ENCODE measurements at places on chromosomes 12 and 14.

DNA sequence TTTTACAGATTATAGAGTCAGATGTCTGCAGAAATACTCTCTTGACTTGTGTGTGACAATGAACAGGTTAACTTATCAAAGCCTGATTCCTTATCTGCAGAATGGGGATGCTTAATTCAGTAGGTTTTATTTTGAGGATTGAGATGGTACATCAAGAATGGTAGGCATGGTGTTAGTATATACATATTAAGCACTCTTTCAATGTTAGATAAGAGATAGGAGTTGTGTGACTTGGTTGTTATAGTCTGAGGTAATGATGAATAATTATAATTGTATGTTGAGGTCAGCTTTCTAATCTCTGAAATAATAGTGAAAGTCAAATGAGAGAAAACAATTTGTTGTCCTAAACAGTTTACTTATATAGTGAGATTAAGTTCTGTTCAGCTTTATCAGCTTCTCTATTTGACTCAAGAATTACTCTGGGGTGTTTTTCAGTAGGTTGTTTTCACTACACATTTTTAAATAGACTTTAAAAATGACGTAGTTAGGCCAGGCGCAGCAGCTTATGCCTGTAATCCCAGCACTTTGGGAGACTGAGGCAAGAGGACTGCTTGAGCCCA lies 11.9 kb downstream of the PALS1 start:
- no peak for DNase-seq

GRCh38 chr12:27274706-27275105 lies 30.6 kb downstream of the STK38L start:
- DNase-seq, result no peak

- DNase-seq, result no peak
Observed at GRCh38 chr14:78838959-78839358, 668.8 kb downstream of the NRXN3 start.

GRCh38 chr12:85829391-85829790 lies 6.8 kb downstream of the RASSF9 start:
- DNase-seq, result no peak

DNA sequence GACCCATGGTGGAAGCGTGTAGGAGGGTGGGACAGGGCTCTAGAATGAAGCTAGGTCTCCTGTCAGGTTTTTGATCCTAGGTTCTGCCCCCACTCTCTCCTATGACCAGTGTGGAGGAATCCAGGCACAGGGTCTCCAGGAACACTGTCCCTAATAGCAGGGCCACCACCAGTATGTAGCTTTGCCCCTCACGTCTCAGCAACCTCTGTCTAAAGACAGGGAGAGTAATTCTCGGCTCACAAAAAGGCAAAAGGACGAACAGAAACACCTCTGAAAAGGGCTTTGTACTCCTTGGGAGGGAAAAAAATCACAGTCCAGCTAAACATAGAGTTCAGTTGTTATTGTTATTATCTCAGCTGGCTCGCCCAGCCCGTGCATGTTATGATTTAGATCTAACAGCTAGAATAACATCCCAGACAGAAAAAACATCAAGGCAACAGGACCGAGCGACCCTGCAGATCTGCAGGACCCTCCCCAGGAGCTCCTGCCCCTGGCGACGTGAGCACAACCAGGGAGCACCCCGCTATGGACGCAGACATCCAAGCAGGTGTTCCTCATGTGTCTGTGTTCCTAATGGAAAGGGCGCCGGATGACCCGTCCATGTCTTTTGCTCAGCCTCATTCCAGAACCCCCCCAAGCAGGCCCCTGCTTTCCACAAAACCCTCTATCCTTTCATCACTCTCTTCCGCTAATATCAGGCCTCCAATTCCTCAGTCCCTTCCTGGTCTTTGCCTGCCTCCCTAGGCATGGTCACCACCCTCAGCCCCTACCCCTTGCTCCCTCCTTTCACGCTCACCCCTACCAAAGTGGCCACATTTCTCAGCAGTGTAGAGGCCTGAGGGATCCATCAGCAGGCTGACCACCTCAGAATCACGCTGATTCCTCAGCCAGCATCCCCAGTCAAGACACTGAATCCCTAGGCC lies 14.2 kb upstream of the SLC6A12 start:
- no peak for DNase-seq

- DNase-seq, result no peak
Observed at GRCh38 chr14:105305345-105305744, 4.5 kb upstream of the BRF1 start.

DNA sequence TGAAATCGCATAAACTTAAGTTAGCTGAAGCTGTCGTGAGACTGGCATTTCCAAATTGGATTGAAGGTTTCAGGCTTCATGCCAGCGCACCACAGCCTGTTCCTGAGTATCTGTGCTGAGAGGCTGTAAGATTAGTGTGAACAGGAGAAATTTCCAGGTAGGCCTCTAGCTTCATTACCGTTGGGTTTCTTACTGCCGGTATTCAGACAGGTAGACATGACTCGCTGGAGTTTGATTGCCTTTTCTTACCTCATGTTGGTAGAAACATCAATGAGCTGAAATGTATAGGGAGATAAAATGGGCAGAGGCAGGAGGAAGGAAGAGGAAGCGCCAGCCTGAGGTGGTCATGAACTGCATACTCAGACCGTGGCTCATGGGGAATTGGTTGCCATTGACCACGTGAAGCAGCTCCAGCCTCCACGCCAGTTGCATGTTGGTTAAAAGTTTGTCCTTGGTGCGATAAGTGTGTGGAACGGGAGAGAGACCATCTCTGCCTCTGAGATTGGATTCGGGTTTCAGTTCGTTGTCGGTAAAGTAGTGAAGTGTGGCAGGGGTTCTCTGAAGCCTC lies 42.3 kb upstream of the MMP17 start:
- DNase-seq, result no peak

- DNase-seq, result peak; percentile 21
Observed at GRCh38 chr12:42590330-42590934, 886 bp upstream of the PRICKLE1 start.

GRCh38 chr12:122830517-122831214 lies 4.6 kb upstream of the HIP1R start:
- no peak for DNase-seq

GRCh38 chr12:114850661-114851275 lies 166.8 kb upstream of the TBX3 start:
- DNase-seq, result no peak

GRCh38 chr12:107079172-107080011 lies 14.0 kb downstream of the CRY1 start:
- DNase-seq, result no peak

GRCh38 chr12:107491856-107492255 lies 193.7 kb upstream of the PWP1 start:
- no peak for DNase-seq

DNA sequence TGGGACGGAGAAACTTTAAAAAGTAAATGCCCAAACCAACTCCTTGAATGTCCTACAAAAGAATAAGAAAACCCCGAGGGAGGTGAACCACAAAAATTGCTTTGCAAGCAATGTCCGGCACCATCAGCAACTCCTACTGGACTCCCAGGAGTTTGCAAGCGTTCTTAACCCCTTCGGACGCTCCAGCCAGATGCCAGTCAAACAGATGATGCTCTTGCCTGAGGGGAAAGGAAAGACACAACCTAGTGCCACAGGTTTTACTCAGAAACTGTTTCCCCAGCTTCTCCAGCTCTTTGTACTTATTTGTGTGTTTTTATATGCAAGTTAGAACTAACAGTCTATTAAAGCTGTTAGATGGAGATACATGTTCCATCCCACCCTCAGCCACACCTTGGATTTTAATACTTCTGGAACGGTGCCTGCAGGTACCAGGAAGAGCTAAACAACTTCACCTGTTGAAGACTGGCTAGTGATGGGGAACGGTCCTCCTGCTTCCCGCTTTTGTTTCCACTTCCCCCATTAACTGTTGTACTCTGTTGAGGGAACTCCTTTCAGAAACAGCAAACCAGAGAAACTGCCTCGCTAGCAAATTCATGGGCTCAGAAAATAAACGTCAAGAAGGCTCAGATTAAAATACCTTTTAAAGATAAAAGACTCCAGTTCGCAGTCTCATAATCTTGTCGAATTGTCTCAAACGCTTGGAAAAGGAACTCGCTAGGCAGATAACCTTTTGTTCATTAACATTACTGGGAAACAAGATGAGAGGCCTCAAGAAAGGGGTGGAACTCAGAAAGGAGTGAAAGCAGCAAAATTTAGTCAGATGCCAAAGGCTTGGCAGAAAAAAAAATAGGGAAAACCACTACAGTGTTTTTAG lies 1.1 kb upstream of the FERMT2 start:
- no peak for DNase-seq

GRCh38 chr12:94621662-94622359 lies 28.5 kb downstream of the TMCC3 start:
- DNase-seq, result peak; percentile 59

DNA sequence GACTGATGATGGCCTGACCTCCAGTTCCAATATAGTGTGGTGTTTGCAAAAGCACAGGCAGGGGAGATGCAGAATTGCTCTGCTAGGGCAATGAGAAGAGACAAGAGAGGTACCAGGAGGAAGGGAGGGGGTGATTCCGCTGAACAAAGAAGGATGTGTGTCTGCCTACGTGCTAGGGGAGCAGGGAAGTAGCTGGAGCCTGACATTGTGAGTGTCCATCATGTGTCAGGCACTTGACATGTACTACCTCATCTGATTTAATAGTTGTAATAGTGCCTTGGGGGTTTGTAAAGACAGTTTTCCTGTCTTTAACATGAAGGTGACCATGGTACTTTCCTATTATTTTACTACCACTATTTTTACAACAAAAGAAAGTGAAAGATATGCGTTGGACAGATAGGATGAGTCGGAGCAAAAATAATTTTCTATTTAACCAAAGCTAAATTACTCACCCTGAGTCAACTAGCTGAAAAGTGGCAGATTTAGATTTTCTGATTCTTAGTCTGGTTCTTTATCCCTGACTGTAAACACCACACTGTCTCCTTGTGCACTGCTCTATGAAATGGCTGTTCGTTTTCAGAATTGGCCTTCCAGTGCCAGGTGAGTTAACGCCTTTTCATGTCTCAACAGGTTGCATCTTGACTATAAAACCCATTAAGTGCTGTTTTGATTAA lies 33.7 kb upstream of the TEAD4 start:
- DNase-seq, result no peak

DNA sequence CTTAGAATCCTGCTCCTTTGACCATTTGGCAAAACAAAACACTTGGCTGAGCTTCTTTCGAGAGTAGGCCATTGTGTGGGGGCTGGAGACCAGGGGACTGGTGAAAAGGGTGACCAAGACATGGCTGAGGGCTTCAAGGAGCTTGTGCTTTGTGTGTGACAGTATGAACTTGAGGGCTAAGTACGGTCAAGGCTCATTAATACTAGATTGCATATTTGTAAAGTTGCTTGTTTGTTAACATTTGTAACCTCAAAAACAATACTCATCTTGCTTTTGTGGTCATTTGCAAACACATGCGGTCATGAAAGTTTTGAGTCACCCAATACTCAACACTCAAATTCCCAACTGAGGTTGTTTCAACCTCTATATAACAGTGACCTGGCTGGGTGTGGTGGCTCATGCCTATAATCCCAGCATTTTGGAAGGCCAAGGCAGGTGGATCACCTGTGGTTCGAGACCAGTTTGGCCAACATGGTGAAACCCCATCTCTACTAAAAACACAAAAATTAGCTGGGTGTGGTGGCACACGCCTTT lies 42.5 kb downstream of the ZFYVE26 start:
- no peak for DNase-seq

- DNase-seq, result no peak
Observed at GRCh38 chr14:74591899-74592298, 20.1 kb downstream of the LTBP2 start.

DNA sequence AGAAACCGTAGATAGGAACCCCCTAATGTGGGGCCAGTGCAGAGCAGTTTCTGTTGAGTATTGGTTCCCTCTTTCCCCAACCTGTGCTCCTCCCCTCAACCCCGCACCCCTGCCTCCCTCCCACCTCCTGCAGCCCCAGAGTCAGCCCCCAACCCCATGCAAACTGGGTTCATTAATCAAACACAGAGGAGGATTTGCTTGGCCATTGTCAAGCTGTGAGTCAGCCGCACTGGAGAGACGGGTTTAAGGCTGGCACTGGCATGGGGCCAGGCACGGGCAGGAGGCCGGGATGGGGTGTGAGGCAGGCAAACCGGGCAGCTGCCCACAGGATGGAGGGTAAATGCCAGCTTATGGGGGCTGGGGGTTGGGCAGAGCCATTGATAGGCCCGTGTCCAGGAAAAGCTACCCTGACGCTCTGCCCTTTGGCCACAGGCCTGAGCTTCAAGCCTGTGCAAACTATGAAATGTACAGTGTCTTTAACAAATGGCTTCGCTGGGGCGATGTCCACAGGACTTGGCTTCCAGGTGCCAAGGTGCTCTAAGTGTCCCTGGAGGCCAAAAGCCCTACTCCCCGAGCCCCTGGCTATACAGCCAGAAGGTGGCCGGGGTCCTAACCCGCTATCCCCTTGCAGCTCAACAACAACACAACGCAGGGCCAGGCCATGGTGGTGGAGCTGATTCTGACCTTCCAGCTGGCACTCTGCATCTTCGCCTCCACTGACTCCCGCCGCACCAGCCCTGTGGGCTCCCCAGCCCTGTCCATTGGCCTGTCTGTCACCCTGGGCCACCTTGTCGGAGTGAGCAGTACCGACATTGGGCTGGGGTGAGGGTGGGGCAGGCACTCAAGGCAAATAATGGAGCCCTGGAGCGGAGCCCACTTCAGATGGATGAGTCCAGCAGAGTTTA lies 1.4 kb downstream of the AQP5 start:
- no peak for DNase-seq

GRCh38 chr12:22050078-22050477 lies 4.1 kb downstream of the CMAS start:
- DNase-seq, result no peak

GRCh38 chr12:122937622-122938091 lies 28.6 kb downstream of the ABCB9 start:
- DNase-seq, result no peak

GRCh38 chr12:19597167-19598026 lies 158.1 kb downstream of the AEBP2 start:
- no peak for DNase-seq

GRCh38 chr12:128387811-128388422 lies 120.9 kb downstream of the TMEM132C start:
- DNase-seq, result peak; percentile 49

- no peak for DNase-seq
Observed at GRCh38 chr12:82832096-82832495, 145.4 kb downstream of the TMTC2 start.

GRCh38 chr12:115771065-115771464 lies 506.4 kb downstream of the MED13L start:
- no peak for DNase-seq

- no peak for DNase-seq
Observed at GRCh38 chr14:24694680-24695079, 60.7 kb upstream of the GZMB start.

GRCh38 chr12:112828541-112828940 lies 37.0 kb downstream of the RPH3A start:
- no peak for DNase-seq

GRCh38 chr14:73248108-73248868 lies 11.0 kb downstream of the PAPLN start:
- DNase-seq, result no peak

DNA sequence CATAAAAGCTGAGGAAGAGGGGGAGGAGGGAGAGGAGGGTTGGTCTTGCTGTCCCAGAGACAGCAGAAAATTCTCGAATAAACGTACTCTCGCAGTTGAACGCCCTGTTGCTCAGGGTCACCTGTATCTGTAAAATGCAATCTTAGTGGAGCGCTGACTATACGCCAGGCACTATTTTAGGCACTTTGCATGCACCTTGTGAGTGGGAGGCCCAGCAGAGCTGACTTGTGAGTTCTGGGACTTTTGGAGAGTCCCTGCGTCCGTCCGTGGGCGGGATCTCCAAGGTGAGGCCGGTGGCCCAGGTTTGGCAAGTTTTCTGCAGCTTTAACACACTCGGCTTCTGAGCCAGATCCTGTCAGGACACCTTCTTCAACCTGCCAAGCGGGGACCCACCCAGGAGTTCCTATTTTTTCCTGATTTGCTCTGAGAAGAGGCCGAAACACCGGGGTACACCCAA lies 32.5 kb upstream of the PLEKHG6 start:
- peak; percentile 68 for DNase-seq

GRCh38 chr14:67137744-67138371 lies 51.4 kb upstream of the GARIN2 start:
- DNase-seq, result no peak
